ENCODE measurements at places on chromosomes 11 and 22. TPM values are rescaled to one million over a fixed set of nuclear protein-coding genes. Genes with fewer than 3 reads are reported as not detected.

Gene FREY1
- total RNA-seq, result 1.2 TPM

Gene TCF20
- total RNA-seq, result 36.3 TPM

Gene MPPED1
- 0.03 TPM for total RNA-seq

- no peak for DNase-seq
Observed at GRCh38 chr11:78197816-78198215, 9.1 kb downstream of the USP35 start.

DNA sequence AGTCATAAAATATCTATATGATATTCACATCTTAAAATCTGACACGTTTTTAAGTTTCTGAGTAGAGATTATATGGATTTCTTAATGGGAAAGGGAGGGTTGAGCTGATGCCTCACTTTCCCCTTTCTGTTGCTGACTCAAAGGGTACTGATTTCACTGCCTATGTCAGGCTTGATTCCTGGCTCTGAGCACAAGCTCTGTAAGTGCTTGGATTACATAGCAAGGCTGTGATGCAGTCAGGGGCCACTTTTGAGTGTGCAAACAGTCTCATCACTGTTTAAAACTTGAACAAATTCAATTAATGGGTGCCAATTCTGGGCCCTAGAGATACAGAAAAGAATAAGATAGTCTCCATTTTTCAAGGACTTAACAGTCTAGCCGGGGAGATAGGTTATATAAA lies 14.4 kb downstream of the ATXN10 start:
- DNase-seq, result no peak
